ENCODE measurements at places on chromosomes 16 and 17.

DNA sequence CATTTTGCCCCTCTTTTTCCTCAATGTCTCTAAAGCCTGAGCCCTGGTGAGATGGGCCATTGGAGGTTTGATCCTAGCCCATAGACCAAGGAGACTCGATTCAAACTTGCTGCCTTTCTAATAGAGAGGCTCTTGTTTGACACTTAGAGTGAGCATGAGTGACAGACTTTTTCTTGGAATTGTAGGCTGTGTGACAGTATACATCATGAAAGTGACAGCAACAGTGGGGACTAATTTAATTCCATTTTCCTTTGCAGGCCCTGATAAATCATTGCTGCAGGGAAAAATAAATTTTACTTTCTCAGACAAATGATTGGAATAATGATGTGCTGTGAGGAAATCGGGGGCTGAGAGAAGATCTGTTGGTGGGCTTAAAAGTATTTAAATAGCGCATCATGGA is 169.0 kb upstream of the NOL11 start:
- DNase-seq: no peak

GRCh38 chr17:4332296-4332970 is 34.0 kb downstream of the UBE2G1 start:
- DNase-seq: no peak

- no peak for DNase-seq
These were observed 1.9 kb upstream of the GAA start for GRCh38 chr17:80099291-80100034.

DNA sequence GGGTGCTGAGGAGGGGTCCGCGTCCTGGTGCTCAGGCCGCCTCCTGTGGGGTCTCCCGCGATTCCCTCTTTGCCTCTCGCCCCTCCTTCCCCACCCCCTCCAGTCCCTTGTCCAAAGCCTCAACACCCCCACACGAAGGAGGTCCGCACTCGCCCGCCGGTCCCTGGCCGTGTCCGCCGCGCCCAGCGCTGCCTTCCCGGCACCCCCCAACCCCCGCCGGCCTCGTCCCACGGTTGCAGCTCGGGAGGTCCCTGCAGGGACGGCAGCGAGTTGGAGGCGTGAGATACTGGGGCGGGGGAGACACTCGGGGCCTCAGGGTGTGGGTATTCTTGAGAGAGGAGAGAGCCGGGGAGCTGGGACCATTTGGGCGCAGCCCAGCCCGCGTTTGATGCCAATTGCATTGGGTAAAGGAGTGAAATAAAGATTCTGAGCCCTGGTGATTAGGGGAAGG is 468 bp downstream of the FLYWCH2 start:
- DNase-seq: no peak

DNA sequence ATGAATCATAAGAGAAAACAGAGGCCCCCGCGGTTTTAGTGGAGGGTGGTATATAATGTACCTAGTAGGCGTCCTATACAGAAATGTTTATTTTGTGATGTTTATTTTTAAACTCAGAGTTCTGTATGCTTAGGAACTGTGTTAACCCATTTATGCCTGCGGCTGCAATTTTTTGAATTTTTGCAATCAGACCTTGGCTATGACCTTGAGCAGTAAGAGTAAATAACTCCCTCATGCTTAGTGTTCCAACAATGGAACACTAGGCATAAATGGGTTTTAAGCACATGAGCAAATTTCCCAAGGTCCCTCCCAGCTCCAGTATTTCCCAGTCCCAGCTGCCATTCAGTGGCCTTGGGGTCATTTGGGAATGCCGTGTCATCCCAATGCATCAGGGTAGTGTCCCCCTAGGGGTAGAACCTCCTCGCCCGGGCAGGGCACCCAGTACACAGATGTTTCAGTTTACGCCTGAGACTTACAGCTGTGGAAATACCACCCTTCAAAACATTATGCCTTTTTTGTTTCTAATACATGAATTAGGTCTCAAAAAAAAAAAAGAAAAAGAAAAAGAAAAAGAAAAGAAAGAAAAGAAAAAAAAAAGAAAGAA is 605.8 kb upstream of the CDH11 start:
- DNase-seq: no peak

GRCh38 chr16:74026373-74027281 is 270.0 kb upstream of the PSMD7 start:
- DNase-seq: no peak

All from DMS153 (cell line).